ENCODE measurements at places on chromosomes 7 and 10. TPM values are rescaled to one million over a fixed set of nuclear protein-coding genes. Genes with fewer than 3 reads are reported as not detected.

GRCh38 chr7:13839063-13839462 lies 150.4 kb downstream of the ETV1 start:
- DNase-seq = no peak

GRCh38 chr10:4001811-4002210 lies 216.8 kb upstream of the KLF6 start:
- no peak for DNase-seq

DNA sequence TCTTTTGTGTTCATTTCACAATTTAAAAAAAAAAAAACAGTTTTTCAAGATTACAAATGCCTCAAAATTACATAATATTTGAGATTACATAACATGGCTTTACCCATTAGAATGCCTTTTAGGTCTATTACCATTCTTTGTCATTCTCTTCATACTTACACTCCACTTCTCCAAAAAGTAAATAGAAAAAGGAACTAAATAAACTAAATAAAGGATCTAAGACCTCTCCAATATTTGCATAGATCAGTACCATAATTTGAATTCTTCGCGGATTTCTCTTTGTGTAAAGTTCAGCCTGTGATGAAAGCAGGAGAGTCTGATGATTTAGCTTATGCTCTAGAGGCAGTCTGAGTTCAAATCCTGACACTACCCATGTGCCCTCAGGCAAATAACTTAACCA lies 56.4 kb upstream of the C1GALT1 start:
- no peak for DNase-seq

DNA sequence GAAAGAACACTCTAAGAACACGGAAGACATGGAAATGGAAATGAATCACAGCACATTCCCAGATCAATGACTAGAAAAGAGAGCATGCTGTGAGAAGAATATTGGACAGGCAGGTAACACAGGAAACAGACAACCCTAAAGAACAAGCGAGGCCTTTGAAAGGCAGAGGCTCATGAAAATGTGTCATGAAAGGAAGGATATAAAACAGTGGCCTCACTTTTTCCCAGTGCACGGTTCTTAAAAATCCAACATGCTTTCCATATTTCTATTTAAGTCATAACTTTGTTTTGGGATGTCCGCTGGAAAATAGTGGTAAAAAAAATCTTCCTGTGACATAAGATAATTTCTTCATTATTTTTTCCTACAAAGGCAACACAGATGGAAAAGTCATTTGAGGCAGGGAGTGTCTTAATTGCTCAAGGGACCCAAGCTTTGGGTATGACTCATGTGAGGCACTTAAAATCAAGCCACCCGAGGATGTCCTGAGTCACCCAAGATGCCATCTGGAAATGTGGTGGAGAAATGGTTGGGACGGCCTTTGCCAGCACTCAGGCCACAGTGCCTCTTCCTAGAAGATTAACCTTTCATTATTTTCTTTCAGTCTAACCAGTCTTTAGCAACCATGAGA lies 17.0 kb downstream of the ITIH5 start:
- DNase-seq = no peak

DNA sequence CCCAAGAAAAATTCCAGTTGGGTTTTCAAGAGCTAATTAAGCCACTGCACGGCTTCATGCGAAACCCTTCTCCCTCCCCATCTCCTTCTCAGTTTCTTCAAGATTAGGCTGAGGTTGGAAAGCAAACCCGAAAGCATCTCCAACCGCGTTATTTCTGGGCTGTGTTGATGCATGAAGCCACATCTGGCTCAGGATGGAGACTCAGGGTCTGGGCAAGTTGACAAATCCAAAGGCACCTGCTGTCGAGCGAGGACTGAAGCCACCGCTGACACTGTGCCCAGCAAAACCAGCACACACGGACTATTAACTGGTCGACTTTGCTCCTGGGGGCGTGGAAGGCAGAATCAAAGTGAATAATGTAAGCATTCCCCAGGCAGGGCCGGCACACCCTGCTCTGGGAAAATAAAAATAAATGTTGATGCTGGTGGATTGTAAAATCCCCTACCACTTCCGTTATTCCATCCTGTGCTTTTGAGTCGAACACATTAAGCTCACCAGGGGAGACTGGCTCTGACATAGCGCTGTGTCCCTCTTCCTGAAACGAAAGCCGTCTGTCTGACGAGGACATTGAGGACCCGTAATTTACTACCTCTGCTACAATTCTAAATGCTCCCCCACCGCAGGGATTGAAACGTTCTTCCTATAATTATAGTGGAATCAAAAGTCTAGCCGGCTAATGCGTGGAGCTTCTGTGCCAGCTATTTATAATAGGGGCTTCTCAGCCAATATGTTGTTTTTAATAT lies 269.8 kb downstream of the ADARB2 start:
- DNase-seq = no peak

DNA sequence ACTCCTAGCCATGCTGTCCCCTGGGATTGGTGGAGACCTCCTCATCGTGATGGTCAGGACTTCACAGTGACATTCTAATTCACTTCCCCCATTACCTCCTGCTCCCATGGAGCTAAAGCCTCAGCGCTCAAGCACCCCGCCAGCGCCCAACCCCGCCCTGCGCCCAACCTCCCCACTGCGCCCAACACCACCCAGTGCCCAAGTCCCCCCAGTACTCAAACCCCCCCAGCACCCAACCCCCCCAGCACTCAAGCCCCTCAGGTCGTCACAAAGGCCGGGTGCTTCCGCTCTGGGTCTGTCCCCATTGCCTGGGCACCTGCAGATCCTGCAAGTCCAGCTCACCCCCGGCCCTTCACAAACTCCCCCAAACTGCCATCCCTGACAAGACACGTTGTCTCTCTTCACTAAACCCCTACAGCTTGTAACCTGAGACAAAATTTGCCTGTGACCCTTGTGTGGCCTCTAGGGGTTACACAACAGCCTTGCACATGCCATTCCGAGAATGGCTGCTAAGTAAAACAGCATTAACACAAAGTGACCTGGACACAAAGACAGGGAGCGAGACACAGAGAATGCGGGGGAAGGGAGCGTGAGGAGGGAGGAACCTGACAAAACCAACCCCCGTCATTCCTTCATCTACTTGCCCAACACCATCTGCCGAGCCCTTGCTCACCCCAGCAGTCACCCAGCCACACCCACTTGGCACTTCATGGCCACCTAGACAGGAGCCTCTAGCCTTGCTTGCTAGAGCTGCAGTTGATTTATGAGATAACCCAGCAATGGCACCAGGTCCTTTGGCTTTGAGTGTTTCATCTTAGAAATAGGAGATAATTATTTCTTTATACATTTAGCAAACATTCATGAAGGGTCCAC lies 107.8 kb downstream of the ADARB2 start:
- no peak for DNase-seq

- DNase-seq = no peak
Observed at GRCh38 chr7:30988351-30989005, 24.7 kb downstream of the GHRHR start.

DNA sequence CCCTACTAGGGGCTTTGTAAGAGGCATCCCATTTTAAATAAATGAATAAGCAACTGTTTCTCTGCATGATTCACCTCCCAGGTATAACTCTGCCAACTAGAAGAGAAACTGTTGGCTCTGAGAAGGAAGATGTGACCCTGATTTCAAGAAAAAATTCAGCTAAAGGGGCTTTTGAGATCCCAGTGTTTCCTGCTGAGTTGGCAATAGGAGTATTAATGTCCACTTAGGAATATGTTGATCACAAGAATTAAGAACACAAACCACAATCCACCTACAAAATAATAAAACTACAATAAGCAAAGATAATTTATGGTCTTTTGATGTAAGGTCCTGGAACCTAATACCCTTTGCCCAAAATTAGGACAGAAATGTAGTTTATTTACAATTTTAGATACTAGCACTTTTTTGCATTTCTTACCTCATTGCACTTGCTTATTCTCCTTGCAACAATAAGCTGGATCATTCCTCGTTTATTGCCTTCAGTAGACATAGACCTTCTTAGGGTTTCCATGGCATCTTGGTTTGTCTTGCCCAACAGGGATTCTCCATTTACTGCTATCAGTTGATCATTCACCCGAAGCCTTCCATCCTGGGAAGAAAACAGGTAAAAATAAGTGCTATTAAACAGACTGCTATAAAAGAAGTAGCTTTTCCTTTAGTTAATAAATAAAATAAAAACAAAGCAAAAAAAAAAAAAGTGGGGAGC lies 456.2 kb downstream of the PARD3 start:
- DNase-seq = no peak

DNA sequence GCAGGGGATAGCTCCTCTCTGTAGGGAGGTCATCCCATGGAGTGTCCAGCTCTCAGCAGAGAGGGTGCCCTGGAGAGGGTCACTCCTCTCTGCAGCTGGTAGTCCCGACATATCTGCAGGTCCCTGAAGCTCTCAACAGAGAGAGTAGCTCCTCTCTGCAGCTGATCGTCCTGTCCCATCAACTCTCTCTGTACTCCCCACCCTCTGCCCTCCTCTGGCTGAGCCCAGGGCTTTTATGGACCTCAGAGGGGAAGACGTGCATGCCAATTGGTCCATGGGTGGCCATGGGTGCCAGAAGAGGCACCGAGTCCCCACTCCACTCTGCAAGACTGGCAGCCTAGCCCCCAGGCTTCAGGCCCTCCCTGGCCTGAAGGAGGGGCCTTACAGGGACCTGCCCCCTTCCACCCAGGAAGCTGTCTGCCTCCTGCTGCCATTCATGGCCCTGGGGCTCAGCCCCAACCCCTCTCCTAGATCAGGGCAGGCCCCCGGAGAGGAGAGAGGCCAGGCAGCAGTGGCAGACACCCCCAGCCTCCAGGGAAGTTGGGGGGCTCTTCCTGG lies 9.0 kb upstream of the BLVRA start:
- DNase-seq = no peak

DNA sequence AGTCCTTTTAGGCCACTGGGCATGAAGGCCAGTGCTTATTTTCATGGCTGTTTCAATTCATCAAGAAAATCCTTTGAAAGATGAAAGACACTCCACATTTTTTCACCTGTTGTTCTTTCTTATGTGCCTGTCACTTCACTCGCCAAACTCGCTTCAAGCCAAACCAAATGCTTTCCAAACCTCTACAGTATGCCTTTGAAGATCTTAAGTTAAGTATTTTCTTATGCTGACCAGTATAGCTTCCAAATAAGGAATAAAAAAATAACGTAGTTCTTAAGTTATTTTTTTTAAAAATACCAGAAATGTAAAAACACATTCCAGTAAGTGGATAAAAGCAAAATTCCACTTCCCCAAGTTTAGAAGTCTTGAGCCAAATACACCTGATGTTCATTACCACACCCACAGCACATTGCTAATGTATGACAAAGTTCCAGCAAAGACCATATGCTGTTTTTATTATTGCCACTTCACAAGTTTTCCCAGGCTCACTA lies 186.1 kb downstream of the MTERF1 start:
- no peak for DNase-seq

FAM25C gene
- not detected for total RNA-seq

FEZF1 gene
- total RNA-seq = not detected

CHST3 gene
- 11.5 TPM for total RNA-seq

RHEB gene
- 109 TPM for total RNA-seq

CLRN3 gene
- total RNA-seq = not detected

TEX47 gene
- total RNA-seq = not detected

EPO gene
- total RNA-seq = not detected

DDC gene
- not detected for total RNA-seq

CPA2 gene
- not detected for total RNA-seq

Data from endothelial cell of umbilical vein (primary cell).